ENCODE measurements at places on chromosomes 6 and 20.

GRCh38 chr6:136786658-136787057 is 5.6 kb downstream of the MAP3K5 start:
- DNase-seq, result no peak

GRCh38 chr20:46055269-46055668 is 26.3 kb downstream of the SLC12A5 start:
- DNase-seq, result no peak

- DNase-seq, result no peak
Observed at GRCh38 chr6:47438481-47439347, 38.9 kb upstream of the CD2AP start.

GRCh38 chr6:148514091-148514845 is 171.6 kb downstream of the SASH1 start:
- DNase-seq, result no peak

- DNase-seq, result no peak
Observed at GRCh38 chr6:145147559-145147958, 587.8 kb downstream of the EPM2A start.

DNA sequence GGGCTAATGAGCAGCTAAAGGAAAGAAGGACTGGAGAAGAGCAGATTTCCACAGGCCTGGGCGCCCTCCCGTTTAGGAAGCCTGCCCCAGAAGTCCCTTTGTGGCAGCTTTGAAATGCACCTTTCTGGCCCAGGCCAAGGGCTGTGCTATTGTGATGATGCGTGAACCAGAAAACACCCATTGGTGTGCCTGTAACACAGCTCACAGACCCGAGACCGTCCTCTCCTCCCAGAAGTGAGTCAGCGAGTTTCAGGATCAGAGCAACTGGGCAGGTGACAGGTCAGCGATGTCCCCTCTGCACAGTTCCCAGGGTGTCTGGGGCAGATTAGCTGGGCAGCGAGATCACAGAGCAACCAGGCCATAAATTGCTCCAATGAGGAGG is 71.9 kb upstream of the SULF2 start:
- DNase-seq, result no peak

DNA sequence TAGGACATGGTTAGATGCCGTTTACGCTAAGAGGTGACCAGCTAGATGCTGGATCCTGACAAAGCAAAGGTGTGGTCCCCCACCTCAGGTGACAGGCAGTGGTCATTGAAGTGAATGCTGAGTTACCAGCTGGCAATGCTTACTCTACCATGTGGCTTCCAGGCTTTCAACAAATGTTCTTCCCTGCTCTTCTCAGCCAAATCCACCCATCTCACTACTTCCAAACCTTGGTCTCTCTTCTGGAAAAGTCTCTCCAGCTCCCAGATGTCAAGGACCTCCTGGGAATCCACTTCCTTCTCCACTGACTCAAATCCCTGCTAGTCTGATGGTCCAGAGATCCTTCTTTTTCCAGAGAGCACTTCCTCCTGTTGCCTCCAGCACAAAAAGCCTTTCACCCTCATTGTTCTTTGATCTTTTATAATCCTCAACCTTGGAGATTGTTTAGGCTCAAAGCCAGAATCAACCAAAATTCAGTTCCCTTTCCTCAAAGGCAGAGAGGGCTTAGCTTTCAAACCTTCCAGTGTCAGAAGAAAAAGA is 228.0 kb downstream of the ZNF217 start:
- DNase-seq, result no peak

GRCh38 chr6:149634315-149634714 is 14.2 kb downstream of the KATNA1 start:
- DNase-seq, result no peak

GRCh38 chr6:104087765-104088164 is 772.0 kb downstream of the HACE1 start:
- DNase-seq, result no peak

DNA sequence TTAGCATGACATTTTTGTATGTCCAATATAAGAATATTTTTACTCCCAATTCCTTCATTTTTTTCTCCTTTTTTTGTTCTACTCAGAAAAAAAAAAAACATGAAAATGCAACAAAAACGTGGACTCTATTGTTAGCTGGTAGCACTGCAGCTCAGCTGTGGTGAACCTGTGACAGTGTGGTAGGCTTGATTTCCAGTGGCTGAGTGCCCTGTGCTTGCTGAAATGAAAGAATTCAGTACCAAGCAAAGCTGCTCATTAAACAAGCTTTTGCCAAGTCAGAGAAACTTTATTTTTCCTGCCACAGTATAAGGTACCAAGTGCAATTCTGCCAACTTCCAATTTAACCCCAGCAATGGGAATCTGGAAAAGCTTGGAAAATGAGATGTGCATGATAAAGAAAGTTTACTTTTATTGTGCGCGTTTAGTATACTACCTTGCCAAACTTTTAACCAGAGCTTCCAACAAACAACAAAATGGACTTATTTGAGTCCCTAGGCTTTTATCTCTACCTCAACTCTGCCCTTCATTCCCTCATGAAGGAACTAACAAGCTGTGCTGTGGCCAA is 215.2 kb downstream of the SLC35F1 start:
- no peak for DNase-seq

DNA sequence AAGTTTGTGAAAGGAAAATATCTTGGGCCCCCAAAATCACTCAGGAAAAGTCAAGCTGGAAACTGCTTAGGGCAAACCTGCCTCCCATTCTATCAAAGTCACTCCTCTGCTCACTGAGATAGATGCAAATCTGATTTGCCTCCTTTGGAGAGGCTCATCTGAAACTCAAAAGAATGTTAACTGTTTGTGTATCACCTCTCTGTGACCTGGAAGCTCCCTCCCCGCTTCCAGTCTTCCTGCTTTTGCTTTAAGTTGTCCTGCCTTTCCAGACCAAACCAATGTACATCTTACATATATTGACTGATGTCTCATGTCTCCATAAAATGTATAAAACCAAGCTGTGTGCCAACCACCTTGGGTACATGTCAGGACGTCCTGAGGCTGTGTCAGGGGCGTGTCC is 331.4 kb upstream of the QKI start:
- no peak for DNase-seq

All from stimulated activated CD4-positive, alpha-beta T cell treated with anti-CD3 and anti-CD28 coated beads, Interleukin-2, amount 100 ng/mL, for 24 hours (primary cell).